ENCODE measurements at places on chromosomes 7 and 10. TPM values are rescaled to one million over a fixed set of nuclear protein-coding genes. Genes with fewer than 3 reads are reported as not detected.

The ANKRD30A gene
- total RNA-seq = not detected

The CRPPA gene
- total RNA-seq = 2.3 TPM

The WDR86 gene
- not detected for total RNA-seq

The PODXL gene
- 205 TPM for total RNA-seq

The RPP30 gene
- total RNA-seq = 63.8 TPM

The DNAJB12 gene
- total RNA-seq = 35.5 TPM

The LRIT2 gene
- not detected for total RNA-seq

The MMD2 gene
- total RNA-seq = not detected

The NAT16 gene
- total RNA-seq = not detected

The TMEM184A gene
- total RNA-seq = not detected

The MUC3A gene
- not detected for total RNA-seq

The CCDC186 gene
- total RNA-seq = 25.7 TPM

The STAG3 gene
- 3.3 TPM for total RNA-seq

The VDAC2 gene
- total RNA-seq = 257 TPM

The TMEM273 gene
- 4.7 TPM for total RNA-seq

The ABCC2 gene
- 1.1 TPM for total RNA-seq

The CPA2 gene
- total RNA-seq = not detected

The CYP3A4 gene
- total RNA-seq = not detected

The SLC13A1 gene
- not detected for total RNA-seq

The TFPI2 gene
- total RNA-seq = 96.5 TPM

The FGFBP3 gene
- 0.27 TPM for total RNA-seq

The AEBP1 gene
- total RNA-seq = 4.5 TPM

The MAGI2 gene
- 7.2 TPM for total RNA-seq

The LRRC4 gene
- 1.3 TPM for total RNA-seq

The HABP2 gene
- not detected for total RNA-seq

The ZDHHC16 gene
- 60.2 TPM for total RNA-seq

The CYP26C1 gene
- total RNA-seq = 0.80 TPM

The GCK gene
- 0.14 TPM for total RNA-seq

The SYT15 gene
- total RNA-seq = 0.13 TPM

The TBC1D12 gene
- total RNA-seq = 16.8 TPM

The COL17A1 gene
- 1.7 TPM for total RNA-seq
